Tibial artery (tissue), 4 donors: ENCODE measurements at places on chromosomes 1 and 21.

DNA sequence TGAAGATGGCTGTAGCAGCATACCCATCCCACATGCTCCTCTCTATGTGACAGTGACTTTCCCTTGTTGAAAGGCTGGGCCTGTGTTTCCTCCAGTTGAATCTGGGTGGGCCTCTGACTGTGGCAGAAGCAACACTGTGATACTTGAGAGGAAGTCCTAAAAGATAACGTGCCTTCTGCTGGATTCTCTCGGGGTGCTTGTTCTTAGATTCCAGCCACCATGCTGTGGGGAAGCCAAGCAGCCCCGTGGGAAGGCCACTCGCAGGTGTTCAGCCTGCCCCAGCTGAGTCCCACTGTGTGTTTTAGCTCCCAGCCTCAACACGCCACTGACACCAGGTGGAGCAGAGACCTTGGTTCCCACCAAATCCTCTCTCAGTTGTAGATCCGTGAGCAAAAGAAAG is 31.5 kb downstream of the TRAPPC10 start:
- no peak for DNase-seq

DNA sequence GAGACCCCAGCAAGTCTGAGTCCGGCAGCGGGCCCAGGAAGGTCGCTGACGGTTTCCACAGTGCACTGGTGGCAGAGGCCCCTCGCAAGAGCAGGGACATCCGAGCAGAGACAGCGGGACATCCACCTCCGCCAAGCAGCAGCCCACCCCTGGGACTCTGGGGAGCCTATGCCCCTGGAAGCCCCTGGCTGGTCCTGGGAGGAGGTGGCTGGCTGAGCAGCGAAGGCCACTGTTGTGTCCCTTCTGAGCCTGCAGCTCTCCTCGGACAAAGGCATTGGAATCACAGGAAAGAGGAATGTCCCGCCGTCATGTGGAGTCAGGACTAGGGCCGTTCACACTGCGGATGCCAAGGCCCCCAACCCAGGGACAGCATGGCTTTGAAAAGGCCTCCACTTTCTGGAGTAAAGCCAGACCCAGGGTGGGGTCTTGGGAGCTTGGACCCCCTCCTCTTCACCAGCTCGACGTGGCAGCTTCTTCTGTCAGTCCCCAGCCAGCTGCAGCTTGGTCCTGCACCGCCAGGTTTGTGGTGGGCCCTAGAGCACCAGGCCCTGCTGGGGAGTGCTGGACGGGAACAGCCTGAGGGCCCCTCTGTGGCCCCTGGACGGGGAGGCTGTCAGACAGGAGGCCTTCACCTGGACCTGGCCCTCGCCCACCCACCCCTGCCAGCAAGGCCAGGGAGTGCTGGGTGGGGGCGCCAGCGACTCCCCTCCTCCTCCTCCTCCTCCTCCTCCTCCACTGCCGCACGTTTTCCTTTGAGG is 1.4 kb downstream of the MEGF6 start:
- no peak for DNase-seq

DNA sequence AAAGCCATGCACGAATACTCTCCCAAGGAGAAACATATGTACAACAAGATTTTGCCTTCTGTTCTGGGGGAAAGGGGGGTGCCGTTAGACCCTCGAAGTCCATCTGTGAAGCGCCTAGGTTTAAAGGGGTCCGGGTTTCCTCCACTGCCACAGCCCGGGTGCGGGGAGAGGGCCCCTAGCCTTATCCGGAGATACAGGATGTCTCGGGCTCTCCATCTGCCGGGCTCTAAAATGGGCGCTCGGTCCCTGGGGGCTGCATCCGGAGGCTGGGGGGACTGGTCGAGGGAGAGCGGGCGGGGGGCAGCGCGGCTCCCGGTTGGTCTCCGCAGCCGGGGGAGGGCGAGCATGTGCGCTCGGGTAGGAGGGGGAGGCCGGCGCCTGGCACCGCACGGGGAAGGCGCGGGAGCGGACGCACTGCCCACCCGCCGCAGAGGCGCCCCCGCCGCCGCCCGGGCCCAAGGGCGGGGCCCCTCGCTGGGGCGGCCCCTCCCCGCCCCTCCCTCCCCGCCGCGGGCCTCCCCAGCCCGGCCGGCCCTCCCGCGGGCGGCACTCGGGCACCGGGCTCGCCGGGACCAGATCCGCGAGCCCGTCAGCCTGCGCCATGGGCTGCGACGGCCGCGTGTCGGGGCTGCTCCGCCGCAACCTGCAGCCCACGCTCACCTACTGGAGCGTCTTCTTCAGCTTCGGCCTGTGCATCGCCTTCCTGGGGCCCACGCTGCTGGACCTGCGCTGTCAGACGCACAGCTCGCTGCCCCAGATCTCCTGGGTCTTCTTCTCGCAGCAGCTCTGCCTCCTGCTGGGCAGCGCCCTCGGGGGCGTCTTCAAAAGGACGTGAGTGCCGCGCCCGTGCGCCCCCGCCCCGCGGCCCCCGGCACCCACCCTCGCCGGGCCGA is 63.1 kb downstream of the ELK4 start:
- DNase-seq = no peak

GRCh38 chr21:45074818-45075595 is 627 bp downstream of the ADARB1 start:
- no peak for DNase-seq
